ENCODE measurements at places on chromosomes 1 and 21.

DNA sequence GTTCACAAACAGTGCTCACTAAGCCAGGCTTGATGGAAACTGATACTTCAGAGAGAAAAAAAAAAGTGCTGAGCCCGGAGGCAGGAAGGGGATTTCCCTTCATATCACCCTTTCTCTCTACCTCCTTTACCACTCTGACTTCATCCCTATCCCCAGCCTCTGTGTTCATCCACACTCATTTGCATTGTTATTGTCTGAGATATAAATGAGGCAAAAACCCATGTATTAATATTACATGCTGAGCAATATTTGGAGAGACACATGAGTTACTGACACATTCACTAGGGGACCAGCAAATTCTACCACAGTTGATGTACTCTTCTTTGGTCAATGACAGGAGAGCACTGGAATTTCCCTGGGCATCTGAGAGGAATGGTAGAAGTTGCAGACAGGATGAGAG is 175.8 kb downstream of the TNFSF18 start:
- DNase-seq: no peak

- no peak for DNase-seq
Measured at GRCh38 chr1:18142969-18143368, 35.4 kb downstream of the IGSF21 start.

DNA sequence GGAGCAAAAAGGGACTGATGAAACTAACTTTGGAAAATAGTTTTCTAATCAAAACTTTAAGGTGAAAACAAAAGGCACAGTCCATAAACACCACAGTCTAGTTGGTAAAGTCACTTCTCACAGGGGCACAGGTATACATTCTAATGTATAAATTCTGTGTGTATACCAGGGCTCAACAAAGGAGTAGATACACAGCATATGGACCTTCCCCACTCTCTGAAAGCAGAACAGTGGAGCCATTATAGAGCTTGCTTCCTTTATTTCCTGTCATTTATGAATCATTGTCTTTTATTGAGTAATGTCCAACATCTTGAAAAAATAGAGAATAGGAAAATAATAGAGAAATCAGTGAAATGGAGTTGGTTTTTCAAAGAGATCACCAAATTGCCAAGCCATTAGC is 746.5 kb upstream of the CHRM3 start:
- no peak for DNase-seq

DNA sequence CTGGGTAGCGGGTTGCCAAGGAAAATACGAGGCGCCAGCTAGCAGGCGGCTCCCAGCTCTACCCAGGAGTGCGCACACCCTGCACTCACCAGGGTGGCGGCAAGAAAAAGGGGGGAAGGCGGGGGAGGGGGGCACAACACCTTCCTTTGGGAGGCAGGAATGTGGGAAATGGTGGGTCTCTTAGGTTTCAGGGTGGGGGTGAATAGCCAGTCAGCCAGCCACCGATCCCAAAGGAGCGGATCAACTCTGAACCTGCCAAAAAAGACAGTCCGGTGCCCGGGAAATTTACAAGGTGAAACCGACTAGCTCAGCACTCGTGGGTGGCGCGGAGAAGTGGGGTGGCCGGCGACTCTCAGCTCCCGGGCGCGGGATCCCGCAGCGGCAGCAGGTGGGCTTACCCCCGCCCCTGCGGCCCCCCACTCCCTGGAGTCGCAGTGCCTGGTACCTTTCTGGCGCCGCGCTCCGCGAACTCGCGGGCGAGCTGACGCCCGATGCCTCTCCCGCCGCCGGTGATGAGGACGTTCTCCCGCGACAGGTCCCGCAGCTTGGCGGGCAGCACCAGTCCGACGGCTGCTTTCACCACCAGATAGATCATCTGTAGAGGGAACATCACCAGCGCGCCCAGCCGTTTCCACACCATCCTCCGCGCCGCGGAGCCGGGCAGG is 1.2 kb downstream of the DHRS3 start:
- no peak for DNase-seq

GRCh38 chr1:160981584-160982411 is 27.2 kb upstream of the ITLN2 start:
- DNase-seq: peak; percentile 85

DNA sequence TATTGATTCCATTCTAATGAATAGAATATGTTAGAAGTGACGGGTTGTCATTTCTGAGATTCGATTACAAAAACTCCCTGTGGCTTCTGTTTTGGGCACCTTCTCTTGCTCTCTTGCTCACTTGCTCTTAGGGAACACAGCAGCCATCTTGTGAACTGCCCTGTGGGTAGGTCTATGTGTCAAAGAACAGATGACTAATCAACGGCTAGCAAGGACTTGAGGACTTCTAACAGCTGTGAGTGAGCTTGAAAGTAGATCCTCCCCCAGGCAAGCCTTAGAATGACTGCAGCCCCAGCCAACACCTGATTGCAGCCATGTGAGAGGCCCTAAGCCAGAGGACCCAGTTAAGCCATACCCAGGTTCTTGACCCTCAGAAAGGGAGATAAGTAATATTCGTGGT is 49.3 kb downstream of the AZIN2 start:
- no peak for DNase-seq

DNA sequence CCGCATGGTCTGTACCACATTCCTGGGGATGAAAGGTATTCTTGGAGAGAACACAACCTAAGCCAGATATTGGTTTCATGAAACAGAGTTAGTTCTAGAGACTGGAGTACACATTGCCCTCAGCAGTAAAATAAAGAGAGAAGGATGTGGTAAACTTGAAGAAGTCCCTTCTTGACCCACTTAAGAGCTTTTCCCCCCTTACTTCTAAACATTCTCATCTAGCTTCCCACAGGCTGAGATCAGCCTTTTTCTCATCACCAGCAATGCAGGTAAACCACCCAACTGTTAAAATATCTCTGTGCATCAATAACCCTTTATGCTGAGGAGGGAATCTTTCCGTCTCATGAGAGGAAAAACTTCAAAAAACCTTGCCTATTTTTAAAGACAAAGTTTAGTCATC is 62.6 kb downstream of the SUSD4 start:
- DNase-seq: no peak

GRCh38 chr1:248239478-248239877 is 8.3 kb downstream of the OR2M4 start:
- DNase-seq: no peak

DNA sequence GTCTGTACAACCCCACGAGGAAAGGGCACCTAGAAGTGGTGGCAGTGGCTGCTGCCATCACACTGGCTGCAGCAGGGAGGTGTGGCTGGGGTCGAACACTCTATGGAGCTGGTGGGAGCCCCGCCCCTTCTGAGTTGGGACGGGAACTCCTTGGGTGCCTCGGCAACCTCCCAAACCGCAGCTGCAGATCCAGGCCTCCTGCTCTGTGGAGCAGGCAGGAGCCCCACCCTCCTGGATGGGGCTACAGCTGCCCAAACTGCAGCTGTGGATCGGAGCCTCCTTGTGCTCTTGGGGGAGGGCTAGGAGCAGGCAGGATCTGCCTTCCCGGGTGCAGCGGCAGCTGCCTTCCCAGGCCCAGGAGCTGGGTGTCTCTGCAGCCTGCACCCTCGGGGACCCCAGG is 38.9 kb upstream of the TARDBP start:
- no peak for DNase-seq

DNA sequence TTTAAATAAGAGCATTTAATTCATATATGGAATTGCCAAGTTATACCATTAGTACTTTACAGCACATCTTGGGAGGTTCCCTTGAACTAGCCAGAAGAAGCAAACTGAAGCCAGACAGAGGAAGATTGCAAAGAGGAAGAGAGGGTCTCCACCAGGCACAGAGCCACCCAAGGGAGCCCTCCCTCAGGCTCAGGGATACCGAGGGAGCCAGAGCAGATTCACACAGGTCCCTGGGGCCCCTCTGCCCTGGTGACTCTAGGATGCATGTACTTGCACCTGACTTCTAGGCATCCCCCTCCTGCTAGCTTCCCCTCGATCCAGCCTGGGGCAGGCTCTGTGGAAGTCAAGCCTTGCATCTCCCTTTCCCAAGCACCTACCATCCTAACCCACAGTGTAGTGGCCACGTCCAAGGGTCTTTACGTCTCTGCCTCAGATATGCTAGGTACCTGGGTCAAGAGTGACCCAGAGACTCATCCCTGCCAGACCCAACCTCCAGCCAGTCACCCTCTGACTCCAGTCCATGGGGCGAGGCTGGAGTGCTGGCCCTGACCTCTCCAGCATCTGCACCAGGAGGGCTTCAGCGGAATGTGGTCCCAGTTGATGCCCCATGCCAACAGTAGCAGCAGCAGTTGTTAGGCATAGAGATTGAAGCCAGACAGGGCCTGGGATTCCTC is 6.4 kb downstream of the IFNAR2 start:
- no peak for DNase-seq

DNA sequence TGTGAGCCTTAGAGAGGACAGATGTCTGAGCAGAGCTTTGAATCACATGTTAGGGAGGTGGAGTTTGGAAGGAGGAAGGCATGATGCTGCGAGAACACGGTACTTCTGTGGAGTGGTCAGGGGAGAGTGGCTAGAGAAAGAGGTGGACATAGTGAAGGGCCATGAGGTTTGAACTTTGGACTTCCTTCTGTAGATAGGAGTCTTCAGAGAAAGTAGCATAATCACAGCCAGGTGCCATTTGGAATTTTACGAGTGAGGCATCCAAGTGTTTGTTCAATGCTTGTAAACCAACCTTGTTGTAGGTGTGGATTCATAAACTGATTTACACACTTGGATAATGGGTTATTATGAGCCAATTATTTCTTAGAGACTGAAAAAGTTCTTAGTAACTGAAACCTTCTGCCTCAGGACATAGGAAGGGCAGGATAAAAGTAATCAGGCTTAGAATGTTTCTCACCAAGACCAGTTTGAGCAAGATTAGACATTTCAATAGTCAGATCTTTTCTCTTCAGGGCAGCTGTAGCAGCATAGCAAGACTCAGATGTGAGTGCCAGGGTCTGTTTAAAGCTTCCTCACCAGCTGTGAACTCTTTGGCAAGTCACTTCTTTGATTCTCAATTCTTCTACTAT is 83.5 kb upstream of the HMCN1 start:
- no peak for DNase-seq

DNA sequence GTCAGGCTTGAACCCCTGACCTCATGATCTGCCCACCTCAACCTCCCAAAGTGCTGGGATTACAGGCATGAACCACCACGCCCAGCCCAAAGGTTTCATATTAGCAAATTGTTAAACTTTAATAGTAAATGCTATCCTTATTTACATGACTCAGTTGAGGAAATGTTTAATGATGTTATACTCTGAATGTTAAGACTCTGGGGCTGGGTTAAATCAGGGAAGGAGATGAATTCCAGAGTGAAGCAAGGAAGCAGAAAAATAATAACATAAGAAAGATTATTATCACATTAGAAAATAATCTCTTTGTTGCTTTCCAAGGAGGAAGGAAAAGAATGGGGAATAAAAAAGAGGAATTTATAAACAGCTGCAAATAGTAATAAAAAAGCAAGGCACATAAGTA is 105.3 kb downstream of the PTGS2 start:
- no peak for DNase-seq

DNA sequence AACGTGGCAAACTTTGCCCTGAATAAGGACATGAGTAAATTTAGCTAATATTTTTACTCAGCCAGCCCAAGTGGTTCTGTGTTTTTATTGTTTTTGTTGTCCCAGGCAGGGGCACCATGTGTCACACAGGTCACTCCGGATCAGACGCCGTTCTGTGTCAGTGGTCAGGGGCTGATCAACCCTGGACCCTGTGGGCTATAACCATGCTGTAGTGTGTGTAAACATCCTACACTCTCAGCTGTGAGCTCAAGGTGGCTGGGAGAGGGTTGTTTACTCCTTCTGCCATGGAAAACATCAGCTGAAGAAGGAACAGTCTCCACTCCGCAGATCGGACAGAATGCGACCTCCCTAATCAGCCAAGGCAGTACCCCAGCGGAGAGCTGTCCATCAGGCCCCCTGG is 26.5 kb upstream of the KCNQ4 start:
- no peak for DNase-seq

GRCh38 chr1:60894130-60894529 is 188.2 kb upstream of the NFIA start:
- DNase-seq: no peak

DNA sequence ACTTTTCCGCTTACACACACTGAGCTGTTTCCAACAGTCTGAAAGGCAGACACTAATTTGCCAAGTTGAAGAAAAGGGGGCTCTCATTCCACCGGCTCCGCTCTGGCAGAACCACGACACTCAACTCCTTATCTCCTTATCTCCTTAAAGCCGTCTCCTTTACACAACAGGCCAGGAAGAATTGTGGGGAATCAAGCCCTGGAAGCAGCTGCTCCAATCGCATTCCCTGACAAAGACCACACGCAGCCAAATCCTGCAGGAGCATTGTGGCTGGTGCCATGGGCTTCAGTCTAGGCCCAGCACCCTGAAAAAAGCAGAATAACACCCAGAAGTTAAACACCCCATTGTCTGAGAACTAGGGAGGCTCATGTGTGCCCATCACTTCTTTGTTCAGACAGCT is 24.1 kb downstream of the SUSD4 start:
- DNase-seq: no peak

DNA sequence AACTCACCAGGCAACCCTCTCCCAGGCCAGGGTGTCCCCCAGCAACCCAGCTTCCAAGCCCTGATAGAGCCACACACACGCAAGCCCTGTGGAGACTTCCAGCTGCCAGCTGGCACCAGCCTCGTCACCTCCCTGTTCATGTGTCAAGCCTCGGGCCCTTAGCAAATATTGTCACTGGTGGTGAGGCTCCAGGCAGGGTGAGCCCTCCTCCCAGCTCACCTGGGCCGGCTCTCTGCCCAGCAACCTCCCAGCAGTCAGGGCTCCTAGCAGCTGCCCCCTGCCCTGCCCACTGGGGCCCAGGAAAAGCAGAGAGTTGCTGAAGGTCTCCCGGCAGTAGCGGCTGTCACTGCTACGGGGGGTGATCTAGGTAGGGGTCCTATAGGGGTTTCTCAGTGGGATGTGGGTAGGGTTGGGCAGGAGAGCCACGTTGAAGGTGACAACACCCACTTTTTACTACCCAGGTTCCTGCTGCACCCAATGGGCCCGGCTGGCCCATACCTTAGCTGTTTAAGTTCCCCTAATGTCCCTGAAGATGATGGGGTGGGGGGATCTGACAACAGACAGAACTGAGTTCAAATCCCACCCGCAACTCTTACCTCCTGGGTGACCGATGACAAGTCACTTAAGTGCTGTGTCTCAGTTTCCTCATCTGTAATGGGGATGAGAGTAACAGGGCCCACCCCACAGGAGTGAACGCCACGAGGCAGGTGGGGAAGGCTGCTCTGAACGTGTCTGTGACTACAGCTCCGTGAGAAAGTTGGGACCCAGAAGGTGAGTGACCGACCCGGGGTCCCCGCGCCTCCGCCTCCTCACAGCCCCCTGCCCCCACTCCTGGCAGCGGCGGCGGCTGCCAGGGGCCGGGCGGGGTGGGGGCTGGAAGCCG is 678 bp downstream of the TTC39A start:
- no peak for DNase-seq

DNA sequence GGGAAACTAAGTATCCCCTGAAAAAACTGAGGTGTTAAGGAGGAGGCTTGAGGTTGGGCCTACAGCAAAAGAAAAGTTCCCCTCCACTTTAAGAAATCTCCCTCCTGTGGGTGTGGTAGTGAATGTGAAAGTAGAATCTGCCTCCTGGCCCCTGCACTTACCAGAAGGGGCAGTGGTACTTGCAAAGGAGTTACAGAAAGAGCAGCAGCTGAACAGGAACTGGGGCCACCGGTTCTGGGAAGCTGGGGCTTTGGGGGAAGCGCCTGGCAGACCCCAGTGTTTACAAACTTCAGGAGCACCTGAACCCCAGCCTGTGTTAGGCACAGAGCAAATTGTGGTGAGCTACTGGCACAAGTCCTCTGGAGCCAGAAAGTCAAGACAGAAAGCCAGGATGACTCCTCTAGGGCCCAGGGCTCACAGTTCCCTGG is 250.2 kb upstream of the FGGY start:
- no peak for DNase-seq
